ENCODE measurements at places on chromosomes 13 and 19.

DNA sequence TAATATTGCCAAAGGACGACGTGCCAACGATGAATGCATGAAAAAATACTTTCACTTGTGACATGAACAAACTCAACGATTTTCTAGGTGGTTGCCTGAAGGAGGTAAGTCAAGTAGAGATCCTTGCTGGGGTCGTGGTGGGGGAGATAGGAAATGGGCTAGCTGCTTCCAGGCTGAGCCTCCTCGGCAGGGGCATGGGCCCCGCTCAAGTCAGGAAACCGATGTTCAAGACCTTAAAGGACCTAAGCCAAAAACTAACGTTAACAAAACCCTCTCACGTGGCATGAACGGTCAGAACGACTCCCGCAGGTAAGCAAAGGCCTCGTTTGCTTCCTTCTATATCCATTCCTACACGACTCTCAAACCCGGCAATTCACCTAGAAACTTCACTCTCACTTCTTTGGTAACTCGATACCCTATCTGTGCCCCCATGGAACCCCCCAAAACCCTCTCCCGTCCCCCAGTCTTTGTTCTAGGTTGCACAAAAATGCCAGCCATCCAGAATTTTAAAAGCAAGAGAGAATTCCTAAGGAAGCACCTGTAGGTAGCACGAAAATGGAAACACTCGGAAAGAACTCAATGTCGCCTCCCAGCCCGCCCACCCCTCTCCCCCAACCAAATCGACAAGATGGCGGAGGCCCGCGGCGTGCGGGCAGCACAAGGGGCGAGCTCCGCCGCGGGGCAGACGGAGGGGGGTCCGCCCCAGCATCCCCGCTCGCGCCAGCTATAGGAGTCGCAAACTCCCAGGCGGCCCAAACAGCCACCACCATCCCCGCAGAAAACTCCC lies 13.6 kb downstream of the ACP4 start:
- no peaks in the 10 kb centered on the region for H3K27me3 ChIP-seq
- peaks cover 21% of the 10 kb centered on the region for H3K36me3 ChIP-seq
- H3K4me3 ChIP-seq = peak overlapping the region; percentile 98
- no peak for DNase-seq

GRCh38 chr13:54950546-54950945 lies 1921.9 kb downstream of the OLFM4 start:
- no peak overlapping the region for H3K27ac ChIP-seq
- H3K4me1 ChIP-seq = no peaks in the 10 kb centered on the region
- H3K4me3 ChIP-seq = no peak overlapping the region
- H3K36me3 ChIP-seq = no peaks in the 10 kb centered on the region

DNA sequence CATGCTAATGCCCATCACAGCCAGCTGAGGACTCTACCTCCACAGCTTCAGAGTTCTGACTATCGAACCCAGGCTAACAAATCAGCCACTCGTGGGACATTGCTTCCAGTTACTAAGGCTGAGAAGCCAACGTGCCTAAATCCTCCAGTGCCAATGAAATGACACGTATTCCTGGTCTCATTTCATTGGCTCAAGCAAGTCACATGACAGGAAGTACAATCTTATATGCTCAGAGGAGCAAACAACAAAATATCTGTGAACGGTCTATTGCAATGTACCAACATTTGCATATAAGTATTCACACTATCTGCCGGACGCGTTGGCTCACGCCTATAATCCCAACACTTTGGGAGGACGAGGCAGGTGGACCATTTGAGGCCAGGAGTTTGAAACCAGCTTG lies 12.8 kb upstream of the IZUMO2 start:
- no peak for DNase-seq
- peaks cover 26% of the 10 kb centered on the region for H3K27me3 ChIP-seq
- H3K36me3 ChIP-seq = peaks cover 2% of the 10 kb centered on the region
- H3K4me3 ChIP-seq = no peak overlapping the region
- H3K27ac ChIP-seq = no peak overlapping the region

GRCh38 chr13:44747179-44747578 lies 171.0 kb upstream of the TSC22D1 start:
- peaks cover 30% of the 10 kb centered on the region for H3K27me3 ChIP-seq
- H3K4me3 ChIP-seq = no peak overlapping the region
- no peak overlapping the region for H3K27ac ChIP-seq
- no peaks in the 10 kb centered on the region for H3K4me1 ChIP-seq
- no peak for DNase-seq
- H3K36me3 ChIP-seq = no peaks in the 10 kb centered on the region

DNA sequence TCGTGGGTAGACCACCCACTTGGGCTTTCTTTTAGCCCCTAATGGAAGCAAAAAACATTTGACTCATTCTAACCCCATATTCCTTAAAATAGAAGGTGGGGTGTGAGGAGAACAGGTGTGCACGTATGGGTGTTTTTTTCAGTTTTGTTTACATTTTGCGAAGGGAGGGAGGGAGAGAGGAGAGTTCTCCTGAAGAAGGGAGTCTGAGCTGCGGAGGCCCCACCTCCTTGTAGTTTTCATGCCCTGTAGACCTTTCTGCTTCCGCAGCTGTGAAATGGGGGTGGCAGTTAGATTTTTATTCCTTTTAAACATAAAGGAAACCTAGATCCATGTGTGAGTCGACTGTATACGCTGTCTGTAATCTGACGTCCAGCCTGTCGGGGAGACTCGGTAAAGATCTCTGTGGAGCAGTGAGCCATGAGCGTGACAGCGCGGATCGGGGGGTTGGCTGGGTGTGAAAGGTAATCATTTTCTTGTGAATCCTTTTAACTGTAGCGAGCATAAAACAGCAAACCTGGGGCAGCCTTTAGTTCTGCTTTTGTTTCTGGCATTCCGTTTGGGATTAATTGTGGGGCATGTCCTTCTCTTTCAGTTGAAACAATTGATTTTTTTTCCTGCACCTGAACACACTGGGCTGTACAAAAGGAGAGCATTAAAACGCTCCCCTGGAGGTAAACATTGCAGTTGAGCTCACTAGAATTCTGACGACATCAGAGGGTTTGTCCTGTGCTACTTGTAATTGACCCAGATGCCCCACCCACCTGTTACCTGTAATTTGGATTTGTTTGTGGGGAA lies 2.3 kb downstream of the UPF1 start:
- DNase-seq = no peak
- H3K27me3 ChIP-seq = no peaks in the 10 kb centered on the region
- H3K27ac ChIP-seq = peak overlapping the region; percentile 90
- H3K4me1 ChIP-seq = peaks cover 58% of the 10 kb centered on the region
- peaks cover 40% of the 10 kb centered on the region for H3K36me3 ChIP-seq

DNA sequence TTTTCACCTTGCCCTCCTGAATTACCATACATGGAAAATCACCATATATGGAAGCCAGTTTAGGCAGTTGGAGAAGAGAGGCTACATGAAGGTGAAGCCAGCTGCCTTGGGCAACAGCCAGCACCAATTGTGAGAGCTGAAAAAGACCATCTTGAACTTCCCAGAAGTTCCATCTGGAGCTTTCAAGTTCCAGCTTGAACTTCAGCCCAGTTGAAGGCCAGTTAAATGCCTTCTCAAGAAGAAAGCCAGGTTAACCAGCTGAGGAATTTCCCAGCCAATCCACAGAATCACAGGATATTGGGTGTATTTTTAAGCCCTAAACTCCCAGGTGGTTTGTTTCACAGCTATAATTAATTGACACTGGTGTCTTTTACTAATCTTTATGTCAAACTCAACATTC lies 713.6 kb upstream of the MIR17HG start:
- H3K27ac ChIP-seq = no peak overlapping the region
- peaks cover 2% of the 10 kb centered on the region for H3K36me3 ChIP-seq
- H3K4me1 ChIP-seq = no peaks in the 10 kb centered on the region
- no peak overlapping the region for H3K4me3 ChIP-seq
- no peak for DNase-seq
- no peaks in the 10 kb centered on the region for H3K27me3 ChIP-seq
